Suppressor macrophage (primary cell): ENCODE measurements at places on chromosomes 4 and X.

DNA sequence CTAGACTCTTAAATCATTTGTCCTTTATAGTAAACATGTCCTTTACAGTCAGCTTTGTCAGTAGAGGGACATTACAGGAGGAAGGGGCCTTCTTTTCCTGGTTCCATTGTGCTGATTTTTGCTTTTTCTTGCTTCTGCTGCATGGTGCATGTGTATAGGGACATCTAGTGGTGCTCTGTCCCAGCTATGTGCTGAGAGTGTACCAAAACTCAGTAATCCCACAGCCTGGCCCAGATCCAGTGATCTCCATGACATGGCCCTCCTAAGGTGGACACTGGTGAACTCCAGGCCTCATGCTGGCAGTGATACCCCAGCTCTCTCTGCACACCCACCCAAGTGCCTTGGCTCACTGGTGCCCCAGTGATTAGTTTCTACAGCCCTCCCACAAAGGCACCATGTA is 45.2 kb downstream of the MAGEB17 start:
- DNase-seq: peak; percentile 26

DNA sequence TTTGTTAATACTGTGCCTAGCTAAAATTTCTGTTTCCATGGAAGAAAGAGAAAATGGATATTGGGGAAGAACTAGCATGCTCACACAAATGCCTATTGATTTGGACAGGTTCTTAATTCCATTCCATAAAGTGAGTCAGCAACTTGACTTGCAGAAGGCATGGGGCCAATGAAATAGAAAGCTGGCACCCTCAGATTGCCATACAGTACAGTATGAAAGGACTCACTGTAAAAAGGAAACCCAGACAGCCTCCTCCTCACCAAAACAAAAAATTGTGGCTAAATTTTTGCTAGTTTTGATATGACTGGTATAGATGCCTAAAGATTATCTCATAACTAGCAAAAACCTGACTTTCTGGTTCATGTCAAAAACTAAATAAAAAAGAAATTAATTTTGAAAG is 11.2 kb upstream of the TAB3 start:
- no peak for DNase-seq

DNA sequence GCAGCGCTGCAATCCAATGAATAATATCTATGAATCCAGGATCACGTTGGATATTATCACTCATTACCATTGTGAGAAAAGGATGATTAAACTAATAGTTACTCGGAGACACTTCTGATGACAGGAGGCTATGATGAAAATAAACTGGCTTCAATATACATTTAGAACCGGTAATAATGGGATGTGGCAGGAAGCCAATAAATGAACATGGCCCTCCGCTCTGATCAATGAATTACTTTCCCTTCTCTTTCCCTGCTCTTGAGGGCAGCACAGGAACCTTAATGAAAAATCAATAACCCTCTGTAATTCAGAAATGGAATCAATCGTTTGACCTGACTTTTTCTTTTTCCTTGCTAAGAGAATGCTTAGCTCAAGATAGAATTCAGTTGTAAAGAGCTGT is 103.9 kb upstream of the PAQR3 start:
- DNase-seq: no peak

- DNase-seq: no peak
Observed at GRCh38 chr4:82145850-82146249, 227.9 kb downstream of the HNRNPD start.

GRCh38 chr4:41747230-41748055 is 1.1 kb downstream of the PHOX2B start:
- no peak for DNase-seq

DNA sequence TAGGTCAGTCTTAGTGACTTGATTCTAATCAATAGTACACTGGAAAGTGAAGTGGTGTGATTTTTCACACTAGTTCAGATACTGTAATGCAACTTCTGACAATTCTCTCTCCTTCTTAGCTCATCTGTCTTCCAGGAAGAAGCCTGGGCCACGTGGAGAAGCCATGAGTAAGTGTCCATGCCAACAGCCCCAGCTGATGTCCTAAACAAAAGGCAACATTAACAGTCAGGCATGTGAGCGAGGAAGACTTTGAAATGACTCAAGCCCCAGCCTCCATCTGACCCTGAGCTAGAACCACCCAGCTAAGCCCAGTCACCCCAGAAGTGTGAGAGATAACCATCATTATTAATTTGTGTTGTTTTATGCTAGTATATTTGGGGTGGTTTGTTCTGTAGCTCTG is 115.7 kb upstream of the MAGEB16 start:
- DNase-seq: no peak

DNA sequence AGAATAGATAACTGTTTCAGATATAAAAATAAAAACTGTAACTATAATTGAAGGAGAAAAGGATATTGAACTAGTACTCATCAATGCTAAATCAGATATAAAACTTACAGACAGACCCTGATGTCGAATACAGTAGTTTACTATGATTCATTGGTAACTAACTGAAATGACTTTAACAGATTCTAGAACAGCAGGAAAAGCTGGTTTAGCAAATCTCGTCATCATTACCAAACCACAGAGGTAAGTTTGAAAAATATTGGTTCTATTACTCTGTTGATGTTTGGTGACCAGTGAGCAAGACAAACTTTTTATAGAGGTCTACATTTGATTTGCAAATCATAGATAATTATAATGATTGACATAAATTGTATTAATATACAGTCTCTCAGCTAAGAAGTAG is 551.4 kb upstream of the ADGRL3 start:
- no peak for DNase-seq

DNA sequence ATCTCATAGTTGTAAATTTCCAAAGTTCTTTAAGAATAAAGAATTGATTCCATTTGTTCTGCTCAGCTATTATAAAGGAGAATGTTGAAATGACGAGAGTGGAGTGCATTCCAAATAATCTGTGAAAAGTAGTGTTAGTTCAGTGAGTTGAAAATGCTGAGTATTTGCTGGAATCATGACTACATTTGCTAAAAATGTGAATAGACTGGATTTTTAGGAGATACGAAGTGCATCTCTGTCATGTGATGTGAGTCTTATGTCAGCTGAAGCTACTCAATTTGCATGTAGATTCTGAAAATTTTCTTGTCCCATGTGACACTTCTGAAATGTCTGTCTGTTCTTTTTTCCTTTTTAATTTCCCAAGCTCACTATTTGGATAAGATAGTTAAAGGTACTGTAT is 206.0 kb downstream of the DCTD start:
- DNase-seq: no peak

- DNase-seq: no peak
Observed at GRCh38 chrX:23662187-23662586, 5.1 kb upstream of the PRDX4 start.

DNA sequence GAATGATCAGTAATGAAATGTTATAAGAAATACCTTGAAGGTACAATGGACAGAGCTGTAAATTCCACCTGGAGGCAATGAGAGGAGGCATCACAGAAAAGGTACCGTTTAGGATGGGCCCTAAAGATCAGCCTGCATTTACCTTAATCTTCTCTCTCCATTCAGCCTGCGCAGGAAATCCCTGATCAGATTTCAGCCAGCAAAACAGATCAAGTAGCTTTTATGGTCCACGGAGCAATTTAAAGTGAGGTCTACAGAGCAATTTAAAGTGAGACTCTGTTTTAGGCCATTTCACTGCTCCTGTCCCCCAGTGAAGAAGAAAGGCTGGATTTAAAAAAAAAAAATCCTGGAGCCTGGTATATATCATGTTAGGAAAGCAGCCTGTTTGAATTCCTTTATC is 195.1 kb upstream of the VCX start:
- DNase-seq: no peak

DNA sequence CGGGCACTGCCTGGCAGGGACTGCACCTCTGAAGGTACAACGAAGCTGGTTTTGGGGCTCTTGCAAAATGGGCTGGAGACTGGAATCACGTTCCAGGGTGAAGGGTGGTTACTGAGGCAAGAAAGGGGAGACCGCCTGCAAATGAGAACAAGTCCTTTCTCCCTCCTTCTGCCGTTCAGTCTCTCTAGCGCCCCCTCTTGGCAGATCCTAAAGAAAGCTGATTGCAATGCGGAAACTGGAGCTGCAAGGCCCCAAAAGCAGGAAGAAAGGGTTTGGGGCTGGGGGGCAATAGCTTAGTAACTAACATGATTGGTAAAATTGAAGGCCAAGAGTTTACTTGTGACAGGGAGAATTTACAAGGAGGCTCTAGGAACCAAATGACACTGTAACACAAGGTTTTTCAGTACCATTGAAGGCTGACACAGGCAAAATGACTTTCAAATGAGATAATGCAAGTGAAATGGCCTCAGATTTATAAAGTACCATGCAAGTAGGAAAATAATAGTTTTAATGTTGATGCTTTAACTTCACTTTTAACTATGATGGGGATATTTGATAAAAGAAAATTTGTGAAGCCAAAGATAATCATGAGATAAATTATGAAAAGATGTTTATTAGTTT is 222.7 kb upstream of the HAND2 start:
- peak; percentile 73 for DNase-seq

- no peak for DNase-seq
Observed at GRCh38 chr4:22941688-22942375, 249.1 kb downstream of the GBA3 start.

DNA sequence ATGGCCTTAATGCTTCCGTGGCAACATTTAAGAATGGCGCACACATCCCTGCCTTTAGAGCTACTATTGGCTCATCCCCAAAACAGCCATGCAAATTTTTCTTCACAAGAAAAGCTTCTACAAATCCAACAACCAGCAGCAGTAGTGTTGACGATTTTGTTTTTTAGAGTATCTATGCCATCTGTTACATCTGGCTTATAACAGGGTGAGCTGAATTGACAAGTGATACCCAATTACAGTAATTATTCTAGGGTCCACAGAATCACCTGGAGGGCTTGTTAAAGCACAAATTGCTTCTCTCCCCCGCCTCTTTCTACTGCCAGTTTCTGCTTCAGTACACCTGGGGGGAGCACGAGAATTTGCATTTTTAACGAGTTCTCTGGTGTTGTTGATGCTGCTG is 34.1 kb downstream of the DCHS2 start:
- DNase-seq: no peak

DNA sequence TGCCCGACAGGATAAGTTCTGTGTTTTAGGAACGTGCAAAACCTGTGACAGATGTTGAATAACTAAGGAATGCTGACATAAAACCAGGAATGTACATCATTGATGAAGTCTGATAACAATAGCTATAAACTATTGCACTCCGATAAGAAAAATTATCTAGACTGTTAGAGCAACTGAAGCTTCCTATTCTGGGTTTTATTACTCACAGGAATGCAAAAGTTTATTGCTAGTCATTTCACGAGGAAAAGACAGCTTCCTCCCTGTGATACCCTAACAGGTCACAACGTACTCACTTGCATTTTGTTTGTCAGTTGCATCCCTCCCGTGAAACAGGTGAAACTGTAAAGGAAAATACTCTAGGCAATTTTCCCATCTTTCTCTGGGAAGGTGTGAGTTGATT is 65.9 kb downstream of the CLDN22 start:
- DNase-seq: no peak

- DNase-seq: peak; percentile 19
Observed at GRCh38 chr4:1793496-1793840, 375 bp downstream of the FGFR3 start.

DNA sequence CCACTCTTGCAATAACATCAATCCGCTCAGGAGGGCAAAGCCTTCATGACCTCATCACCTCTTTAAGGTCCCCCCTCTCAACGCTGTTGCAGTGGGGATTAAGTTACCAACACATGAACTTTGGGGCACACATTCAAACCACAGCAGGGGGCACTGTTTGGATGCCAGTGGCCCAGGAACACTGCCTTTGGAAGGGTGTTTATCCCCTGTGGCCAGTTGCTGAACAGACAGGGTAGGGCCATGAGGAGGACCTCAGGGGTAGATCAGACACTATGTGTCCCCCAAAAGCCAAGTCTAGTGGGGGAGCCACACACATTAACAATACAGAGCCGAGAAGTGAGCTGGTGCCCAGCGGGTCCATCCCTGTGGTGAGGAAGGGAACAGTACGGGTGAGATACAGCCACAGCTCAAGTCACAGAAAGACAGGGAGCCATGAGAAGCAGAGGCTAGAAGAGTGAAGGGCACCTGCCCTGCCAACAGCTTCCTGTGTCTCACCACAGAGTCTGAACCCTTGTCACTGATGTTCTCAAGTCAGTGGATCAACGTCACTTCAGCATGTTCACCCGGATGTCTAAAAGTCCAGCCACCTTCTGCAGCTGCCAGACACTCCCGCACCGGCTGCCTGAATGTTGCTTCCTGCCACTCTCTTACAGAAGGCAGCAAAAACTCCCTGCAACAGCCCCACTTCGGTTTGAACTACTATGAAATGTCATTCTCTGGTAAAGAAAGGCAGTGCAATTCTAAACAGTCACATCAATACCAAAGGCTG is 19.9 kb upstream of the MXD4 start:
- DNase-seq: peak; percentile 48

GRCh38 chrX:12804655-12805054 is 13.4 kb downstream of the PRPS2 start:
- no peak for DNase-seq

- DNase-seq: no peak
Observed at GRCh38 chr4:182835006-182835740, 82.0 kb downstream of the DCTD start.

GRCh38 chr4:57462843-57463242 is 352.7 kb upstream of the IGFBP7 start:
- DNase-seq: no peak

DNA sequence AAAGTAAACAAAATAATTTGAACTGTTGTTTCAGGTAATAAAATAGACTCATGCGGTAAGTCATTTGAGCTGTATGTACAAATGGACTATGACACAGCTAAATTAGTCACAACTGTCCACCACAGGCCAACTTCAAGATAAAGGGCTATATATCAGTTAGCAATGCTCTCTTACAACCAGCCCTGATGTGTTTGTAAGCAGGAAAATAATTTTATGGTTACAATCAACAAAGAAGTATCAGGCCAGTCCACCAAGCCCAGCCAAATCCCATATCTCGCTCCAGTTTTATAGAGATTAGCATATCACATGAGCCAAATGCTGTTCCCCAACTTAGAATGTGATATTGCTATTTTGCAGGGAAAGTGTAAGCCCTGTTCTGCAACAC is 511 bp upstream of the DUSP21 start:
- DNase-seq: no peak

DNA sequence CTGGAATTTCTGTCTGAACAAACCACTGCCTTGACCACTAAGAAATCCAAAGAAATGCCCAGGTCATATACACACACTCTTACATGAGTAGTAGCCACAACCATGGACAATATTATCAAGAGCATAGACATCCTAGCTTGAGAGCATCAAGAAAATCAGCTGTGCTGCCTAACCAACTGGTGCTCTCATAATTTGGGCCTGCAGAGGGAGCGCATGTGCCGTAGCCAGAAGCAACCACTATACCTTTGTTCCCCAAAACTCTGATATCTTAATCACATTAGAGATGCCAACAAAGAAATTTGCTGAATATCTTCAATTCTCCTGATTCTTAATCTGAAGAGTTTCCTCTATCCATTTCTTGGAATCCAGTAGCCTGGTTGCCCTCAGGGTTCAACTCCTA is 163.6 kb downstream of the ZNF674 start:
- DNase-seq: peak; percentile 66

GRCh38 chr4:165610679-165611437 is 232.1 kb downstream of the CPE start:
- DNase-seq: no peak

- no peak for DNase-seq
Observed at GRCh38 chr4:151013491-151013890, 1.6 kb downstream of the LRBA start.
